ENCODE measurements at places on chromosomes 16 and 17.
A peak's percentile ranks its signal among the peaks of the same experiment; 100 is the strongest.

- no peak for DNase-seq
Measured at GRCh38 chr17:13947499-13947898, 121.8 kb upstream of the COX10 start.

DNA sequence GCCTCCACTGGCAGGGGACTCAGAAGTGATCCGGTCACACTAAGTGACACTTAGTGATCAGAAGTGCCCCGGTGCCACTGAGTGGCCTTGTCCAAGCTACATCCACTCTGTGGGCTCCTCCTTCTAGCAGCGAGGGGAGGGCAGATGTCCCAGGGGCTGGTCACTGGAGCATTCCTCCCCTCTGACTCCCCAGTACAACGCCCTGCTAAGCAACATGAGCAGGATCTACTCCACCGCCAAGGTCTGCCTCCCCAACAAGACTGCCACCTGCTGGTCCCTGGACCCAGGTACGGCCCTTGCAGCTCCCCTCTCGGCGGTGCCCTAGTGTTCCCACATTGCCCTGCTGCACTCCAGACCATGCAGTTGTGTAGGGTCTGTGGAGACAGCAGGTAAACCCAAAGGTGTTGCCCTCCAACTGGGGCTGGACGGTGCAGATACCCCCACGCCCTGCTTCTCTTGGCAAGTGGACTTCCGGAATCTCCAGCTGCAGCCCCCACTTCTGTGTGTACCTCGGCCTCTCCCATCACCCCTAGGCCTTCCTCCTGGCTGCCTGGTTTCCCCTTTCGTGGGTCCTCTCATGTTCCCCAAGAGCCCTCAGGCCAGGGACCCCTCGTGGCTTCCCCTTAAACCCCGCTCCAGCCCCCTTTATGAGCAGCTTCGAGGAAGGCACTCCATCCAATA, 2.1 kb downstream of the ACE start:
- DNase-seq, result no peak

- peak; percentile 9 for DNase-seq
Measured at GRCh38 chr17:59330053-59330942, 1.2 kb upstream of the YPEL2 start.

DNA sequence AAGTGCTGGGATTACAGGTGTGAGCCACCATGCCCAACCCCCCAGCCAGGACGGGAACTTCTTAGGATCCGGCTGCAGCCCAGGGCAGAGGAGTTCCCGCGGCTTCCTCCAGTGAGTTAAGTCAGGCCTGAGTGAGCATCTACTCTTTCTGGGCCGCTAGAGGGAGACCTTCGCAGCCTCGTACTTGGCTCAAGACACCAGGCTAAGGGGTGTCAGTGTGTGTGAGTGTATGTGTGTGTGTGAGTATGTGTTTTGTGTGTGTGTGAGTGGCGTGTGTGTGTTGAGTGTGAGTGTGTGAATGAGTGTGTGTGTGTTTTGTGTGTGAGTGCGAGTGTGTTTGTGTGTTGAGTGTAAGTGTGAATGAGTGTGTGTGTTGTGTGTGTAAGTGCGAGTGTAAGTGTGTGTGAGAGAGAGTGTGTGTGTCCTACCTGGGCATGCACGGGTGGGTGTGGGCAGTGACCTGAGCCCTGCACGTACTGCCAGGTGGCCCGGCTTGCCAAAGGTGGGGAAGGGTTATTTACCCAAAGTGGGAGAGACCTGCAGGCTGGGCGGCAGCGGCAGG, 58.5 kb downstream of the TMEM235 start:
- peak; percentile 45 for DNase-seq

- no peak for DNase-seq
Measured at GRCh38 chr17:42782166-42783061, 2.0 kb downstream of the WNK4 start.

DNA sequence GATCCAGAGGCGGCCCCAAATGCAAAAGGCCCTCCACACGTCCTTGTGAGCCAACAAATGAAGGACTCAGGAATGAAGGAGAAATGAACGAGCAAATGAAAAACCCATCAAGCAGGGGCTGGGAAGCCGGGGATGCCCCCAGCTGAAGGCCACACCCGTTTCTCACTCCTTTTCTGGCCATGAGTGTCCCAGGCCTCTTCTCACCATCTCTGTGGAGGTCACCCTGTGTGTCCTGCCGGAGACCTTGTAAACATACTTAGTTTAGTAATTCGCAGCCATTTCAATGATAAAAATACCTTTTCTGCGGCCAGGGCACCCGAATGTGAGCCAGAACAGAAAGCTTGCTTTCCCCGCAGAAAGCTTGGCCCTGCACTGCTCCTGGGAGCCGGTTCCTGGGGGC, 21.1 kb upstream of the AATK start:
- DNase-seq, result no peak

- DNase-seq, result no peak
Measured at GRCh38 chr17:70369391-70369790, 200.1 kb downstream of the KCNJ2 start.

- no peak for DNase-seq
Measured at GRCh38 chr16:88070341-88070740, 119.1 kb downstream of the BANP start.

- no peak for DNase-seq
Measured at GRCh38 chr16:53626811-53627210, 76.8 kb downstream of the RPGRIP1L start.

GRCh38 chr17:75352079-75352569, 53.4 kb downstream of the GRB2 start:
- no peak for DNase-seq

DNA sequence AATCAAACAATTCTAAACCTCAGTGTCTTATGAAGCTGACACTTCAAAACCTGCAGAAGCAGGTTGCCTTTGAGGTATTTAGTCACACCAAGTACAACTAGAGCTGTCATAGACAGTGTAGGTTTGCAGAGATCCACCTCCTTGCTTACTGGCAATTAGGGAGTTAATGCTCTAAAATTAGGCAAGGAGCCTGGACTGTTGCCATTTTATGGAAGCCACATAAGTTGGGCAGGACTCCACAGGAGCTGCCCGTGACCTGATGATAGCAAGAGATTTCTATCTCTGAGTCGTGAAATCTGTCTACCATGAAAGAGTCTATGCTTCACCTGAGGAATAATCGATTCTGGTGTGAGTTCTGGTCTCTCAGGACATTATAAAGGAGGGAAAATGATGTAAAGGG, 8.9 kb downstream of the EME1 start:
- DNase-seq, result no peak

DNA sequence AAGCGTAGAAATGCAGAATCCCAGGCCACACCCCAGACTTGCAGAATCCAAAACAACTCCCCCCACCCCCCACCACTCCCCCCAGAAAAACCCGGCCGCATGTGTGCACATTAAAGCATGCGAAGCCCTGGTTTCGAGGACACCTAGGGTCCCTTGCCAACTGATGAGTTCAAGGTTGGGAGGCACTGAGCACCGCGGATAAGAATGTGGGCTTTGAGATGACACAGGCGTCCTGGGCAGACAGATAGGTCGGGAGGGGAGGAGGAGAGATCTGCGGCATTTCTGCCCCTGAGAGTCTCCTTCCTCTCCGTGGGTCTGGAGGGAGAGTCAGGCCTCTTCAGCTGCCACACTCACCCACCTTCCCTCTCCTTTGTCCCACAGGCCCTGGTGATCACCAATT, 98.3 kb downstream of the ABCC1 start:
- DNase-seq, result no peak

DNA sequence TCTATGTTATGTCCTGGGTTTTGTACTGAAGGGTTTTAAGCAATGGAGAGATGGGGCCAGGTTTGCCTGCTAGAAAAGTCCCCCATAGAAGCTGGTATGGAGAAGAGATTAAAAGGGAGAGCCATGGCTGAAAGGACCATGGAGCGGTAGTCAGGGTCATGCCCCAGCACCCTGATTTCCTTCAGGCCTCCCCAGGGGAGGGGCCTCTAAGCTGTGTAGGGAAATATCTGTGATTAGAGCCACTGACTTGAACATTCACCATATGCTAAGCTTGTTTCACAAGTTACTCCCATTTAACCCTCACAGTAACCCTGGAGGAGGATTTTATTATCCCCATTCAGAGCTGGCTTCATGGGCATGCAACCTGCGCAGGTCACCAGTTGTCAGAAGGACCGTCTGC, 3.8 kb upstream of the ATP2A3 start:
- no peak for DNase-seq

GRCh38 chr16:22641131-22641628, 130.5 kb downstream of the NPIPB5 start:
- no peak for DNase-seq

DNA sequence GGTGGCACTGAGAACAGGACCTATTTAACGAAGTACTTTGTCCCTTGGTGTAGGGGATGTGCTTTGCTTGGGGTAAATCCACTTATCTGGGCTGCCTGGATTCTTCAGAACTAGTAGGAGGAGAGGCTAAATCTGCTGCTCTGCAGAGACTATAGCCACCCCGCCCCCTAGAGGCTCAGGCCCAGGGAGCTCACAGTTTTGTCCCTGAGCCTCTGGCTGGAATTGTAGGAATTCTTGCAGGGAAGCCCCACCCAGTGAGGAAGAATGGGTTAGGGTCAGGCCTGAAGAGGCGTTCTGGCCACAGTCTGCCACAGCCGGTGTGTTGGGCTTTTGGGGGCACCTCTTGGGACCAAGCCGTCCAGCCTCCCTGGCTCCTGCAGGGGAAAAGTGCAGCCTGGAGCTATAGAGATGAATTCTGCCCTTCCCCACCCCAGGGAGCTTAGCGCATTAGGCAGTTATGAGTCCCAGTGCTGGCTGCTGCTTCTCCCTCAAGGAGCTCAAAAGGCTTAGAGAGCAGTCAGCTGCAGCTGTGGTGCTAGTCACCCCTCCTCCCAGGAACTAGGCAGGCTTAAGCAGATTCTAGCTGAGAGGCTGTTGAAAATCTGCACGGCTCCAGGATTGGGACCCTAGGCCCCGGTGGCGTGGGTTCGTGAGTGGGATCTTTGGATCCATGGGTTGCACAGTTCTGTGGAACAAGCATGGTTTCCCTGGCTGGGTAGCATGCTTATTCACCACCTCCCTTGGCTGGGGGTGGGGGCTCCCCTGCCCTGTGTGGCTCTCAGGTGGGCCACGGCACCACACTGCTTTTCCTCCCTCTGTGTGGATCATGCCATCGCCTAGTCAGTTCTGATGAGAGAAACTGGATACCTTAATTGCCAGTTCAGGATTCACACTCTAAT, 237.4 kb upstream of the TOM1L1 start:
- no peak for DNase-seq

DNA sequence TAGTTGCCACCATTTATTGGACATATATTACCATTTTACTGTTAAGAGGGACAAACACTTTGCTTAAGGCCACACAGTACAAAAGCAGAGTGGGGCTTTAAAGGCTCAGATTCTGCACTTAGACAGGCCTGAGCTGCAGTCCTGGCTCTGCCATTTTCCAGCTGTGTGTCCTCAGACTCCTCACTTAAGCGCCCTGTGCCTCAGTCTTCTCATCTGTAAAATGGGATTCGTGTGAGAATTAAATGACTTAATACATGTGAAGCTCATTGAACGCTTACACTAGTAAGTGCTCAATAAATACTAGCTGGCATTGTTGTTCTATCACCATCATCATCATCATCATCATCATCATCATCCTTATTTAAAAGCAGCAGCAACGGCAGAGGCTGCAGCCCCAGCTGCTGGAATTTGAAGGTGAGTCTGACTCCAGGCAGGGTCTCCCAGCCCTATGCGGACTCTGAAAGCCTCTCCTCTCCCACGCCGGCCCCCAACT, 445 bp upstream of the CACNG5 start:
- no peak for DNase-seq

GRCh38 chr16:15854906-15855703, 1.7 kb downstream of the MYH11 start:
- no peak for DNase-seq

GRCh38 chr17:12505866-12506265, 159.8 kb upstream of the MYOCD start:
- DNase-seq, result no peak

GRCh38 chr16:69150146-69150865, 17.9 kb downstream of the UTP4 start:
- peak; percentile 27 for DNase-seq

DNA sequence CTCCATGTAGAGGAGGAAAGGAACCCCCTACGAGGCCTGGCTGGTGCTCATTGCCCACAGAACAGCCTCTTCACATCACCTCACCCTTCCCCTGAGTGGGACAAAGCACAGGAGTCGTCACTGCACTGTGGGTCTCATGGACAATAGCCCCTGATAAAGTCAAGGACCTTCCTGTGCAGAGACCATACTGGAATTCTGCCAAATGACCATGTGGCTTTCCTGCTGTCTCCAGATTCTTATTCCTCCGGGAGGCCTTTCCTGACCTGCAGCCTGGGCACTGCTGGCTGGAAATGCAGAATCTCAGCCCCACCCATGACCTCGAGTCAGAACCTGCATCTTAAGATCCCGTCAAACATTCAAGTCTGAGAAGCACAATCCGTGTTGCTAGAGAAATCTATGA, 60.5 kb upstream of the ERN1 start:
- peak; percentile 10 for DNase-seq

DNA sequence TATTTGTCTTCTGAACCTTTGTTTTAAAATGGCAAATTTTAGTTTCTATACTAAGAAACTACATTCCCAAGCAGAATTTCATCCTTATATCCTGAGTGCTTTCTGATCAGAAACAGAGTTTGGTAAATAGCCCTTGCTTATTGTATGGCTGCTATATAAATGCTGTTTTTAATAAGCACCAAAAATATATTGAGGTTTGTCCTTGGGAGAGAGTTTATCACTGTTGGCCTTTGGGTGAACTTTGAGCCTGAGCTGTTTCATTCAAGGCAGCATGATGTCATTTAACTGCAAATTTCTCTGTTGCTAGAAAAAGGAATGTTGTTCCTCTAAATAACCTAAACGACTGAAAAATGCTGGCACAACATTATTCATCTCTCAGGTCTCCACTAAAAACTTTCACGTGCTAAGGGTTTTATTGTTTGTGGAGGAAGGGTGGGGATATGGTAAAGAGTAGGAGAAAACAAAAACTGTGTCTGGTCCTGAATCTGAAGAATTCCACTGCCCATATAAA, 334.3 kb upstream of the TBX2 start:
- no peak for DNase-seq

- DNase-seq, result no peak
Measured at GRCh38 chr17:60388742-60389141, 3.2 kb downstream of the USP32 start.

DNA sequence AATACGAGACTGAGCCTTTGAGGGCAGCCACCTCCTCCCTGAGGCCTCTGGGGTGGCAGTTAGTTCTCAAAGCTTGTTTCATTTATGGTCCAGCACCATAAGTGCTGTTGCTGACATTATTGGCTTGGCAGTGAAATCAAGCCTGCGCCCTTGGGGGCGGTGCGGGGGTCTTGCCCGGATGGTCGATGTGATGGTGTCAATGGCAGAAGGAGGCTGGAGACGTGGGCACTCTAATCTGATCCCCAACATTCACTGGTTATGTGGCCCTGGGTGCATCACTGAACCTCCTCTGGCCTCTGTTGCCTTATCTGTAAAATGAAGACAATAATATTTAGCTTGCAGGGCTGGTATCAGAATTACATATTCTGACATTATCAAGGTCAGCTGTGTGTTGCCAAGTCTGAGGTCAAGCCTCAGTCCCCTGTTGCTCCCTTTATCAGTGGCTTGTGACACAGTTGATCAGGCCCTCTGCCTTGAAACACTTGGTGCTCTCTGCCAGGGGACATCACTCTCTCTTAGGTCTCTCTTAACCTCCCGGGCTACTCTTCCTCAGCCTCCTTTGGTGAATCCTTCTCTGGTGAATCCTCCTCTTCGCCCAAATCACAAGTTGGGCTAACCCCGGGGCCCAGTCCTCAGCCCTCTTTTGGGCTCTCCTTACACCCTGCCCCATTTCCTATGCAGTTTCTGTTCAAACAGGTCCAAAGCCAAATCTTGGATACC, 11.8 kb upstream of the TMEM220 start:
- DNase-seq, result no peak

Measured in NCI-H2029 treated with DMSO at 0.1 percent for 48 hours (cell line).